Gastroesophageal sphincter (tissue), 4 donors: ENCODE measurements at places on chromosomes 13 and 19. TPM values are rescaled to one million over a fixed set of nuclear protein-coding genes. Genes with fewer than 3 reads are reported as not detected.

Gene CLEC4M
- total RNA-seq = not detected

Gene C5AR2
- total RNA-seq = 2.3 TPM

Gene FFAR2
- 0.35 TPM for total RNA-seq

Gene GPR180
- 6.4 TPM for total RNA-seq

Gene FSD1
- 0.67 TPM for total RNA-seq

Gene DCT
- total RNA-seq = 0.31 TPM

Gene SETDB2
- total RNA-seq = 10.0 TPM

Gene TGFBR3L
- 4.5 TPM for total RNA-seq

Gene RNF17
- total RNA-seq = not detected

Gene ZNF497
- 2.2 TPM for total RNA-seq

Gene NALCN
- total RNA-seq = 0.12 TPM

Gene ACER1
- not detected for total RNA-seq

Gene COL4A1
- 389 TPM for total RNA-seq

Gene KCNN1
- total RNA-seq = not detected

Gene P2RY11
- total RNA-seq = 4.6 TPM

Gene SIGLEC5
- 0.67 TPM for total RNA-seq

Gene CEACAM8
- not detected for total RNA-seq

Gene SHISA2
- 0.72 TPM for total RNA-seq

Gene FFAR3
- not detected for total RNA-seq

Gene COMP
- 4.4 TPM for total RNA-seq

Gene NCCRP1
- total RNA-seq = 13.7 TPM

Gene ZNF490
- 5.1 TPM for total RNA-seq

Gene PABPC3
- not detected for total RNA-seq

Gene LIM2
- not detected for total RNA-seq

Gene ZNF534
- 0.22 TPM for total RNA-seq

Gene KCTD12
- total RNA-seq = 88.9 TPM

Gene KLK5
- total RNA-seq = not detected

Gene URAD
- not detected for total RNA-seq

Gene TUBA3C
- not detected for total RNA-seq

Gene APOC1
- 2.2 TPM for total RNA-seq

Gene HAUS8
- 6.4 TPM for total RNA-seq

Gene DMKN
- total RNA-seq = 6.0 TPM

Gene MTIF3
- 40.1 TPM for total RNA-seq

Gene TEKTIP1
- total RNA-seq = not detected

Gene MATK
- total RNA-seq = 1.1 TPM

Gene ZSCAN22
- total RNA-seq = 2.4 TPM

Gene LATS2
- total RNA-seq = 95.4 TPM

Gene DHDH
- total RNA-seq = not detected

Gene NXNL1
- total RNA-seq = not detected

Gene SCEL
- total RNA-seq = 0.54 TPM

Gene ELSPBP1
- not detected for total RNA-seq

Gene NEK5
- 0.35 TPM for total RNA-seq

Gene METTL21C
- total RNA-seq = 0.62 TPM

Gene MIA
- total RNA-seq = 1.4 TPM

Gene TRAPPC2B
- 9.0 TPM for total RNA-seq

Gene CPAMD8
- total RNA-seq = 8.8 TPM

Gene RXFP2
- total RNA-seq = not detected

Gene IL4I1
- 0.39 TPM for total RNA-seq

Gene ZNF486
- 3.3 TPM for total RNA-seq
